ENCODE measurements at places on chromosomes 6 and 20. TPM values are rescaled to one million over a fixed set of nuclear protein-coding genes. Genes with fewer than 3 reads are reported as not detected.
A peak's percentile ranks its signal among the peaks of the same experiment; 100 is the strongest.

The SERPINB1 gene
- total RNA-seq, result 40.4 TPM

The LINC00237 gene
- not detected for total RNA-seq

The NOTCH4 gene
- total RNA-seq, result 1.4 TPM

GRCh38 chr6:43930440-43931154, 160.6 kb downstream of the VEGFA start:
- H3K27me3 ChIP-seq, result no peaks in the 10 kb centered on the region
- no peak for DNase-seq
- peaks cover 8% of the 10 kb centered on the region for H3K4me1 ChIP-seq
- no peak overlapping the region for H3K4me3 ChIP-seq
- H3K36me3 ChIP-seq, result no peaks in the 10 kb centered on the region
- H3K27ac ChIP-seq, result no peak overlapping the region

DNA sequence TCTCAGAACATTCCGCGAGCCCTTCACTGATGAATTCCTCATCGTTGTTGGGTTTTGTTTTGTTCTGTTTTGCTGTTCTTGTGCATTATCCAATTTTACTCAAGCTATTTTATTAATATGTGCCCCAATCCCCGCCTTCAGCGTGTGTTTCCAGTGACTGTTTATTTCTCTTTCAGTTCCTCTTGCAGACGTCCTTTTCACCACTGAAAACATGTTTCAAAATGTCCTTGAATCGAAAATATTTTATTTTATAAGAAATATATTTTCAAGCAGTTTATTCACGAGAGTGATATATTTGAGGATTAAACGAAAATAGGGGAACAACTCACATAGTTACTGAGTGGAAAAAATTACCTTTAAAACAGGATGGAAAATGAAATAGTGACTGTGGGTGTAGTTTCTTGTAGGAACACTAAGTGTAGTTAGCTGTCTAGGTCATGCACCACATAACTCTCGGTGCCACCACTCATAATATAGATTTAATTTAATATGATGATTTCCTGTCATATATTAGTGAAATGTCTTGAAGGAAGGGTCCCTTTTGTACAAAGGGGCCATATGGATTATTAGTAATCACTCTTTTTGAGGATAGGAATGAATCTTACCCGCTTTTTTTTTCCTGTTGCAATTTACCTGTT, 45.3 kb upstream of the HDDC2 start:
- H3K4me3 ChIP-seq, result no peak overlapping the region
- no peaks in the 10 kb centered on the region for H3K4me1 ChIP-seq
- H3K36me3 ChIP-seq, result no peaks in the 10 kb centered on the region
- no peak overlapping the region for H3K27ac ChIP-seq
- DNase-seq, result no peak

DNA sequence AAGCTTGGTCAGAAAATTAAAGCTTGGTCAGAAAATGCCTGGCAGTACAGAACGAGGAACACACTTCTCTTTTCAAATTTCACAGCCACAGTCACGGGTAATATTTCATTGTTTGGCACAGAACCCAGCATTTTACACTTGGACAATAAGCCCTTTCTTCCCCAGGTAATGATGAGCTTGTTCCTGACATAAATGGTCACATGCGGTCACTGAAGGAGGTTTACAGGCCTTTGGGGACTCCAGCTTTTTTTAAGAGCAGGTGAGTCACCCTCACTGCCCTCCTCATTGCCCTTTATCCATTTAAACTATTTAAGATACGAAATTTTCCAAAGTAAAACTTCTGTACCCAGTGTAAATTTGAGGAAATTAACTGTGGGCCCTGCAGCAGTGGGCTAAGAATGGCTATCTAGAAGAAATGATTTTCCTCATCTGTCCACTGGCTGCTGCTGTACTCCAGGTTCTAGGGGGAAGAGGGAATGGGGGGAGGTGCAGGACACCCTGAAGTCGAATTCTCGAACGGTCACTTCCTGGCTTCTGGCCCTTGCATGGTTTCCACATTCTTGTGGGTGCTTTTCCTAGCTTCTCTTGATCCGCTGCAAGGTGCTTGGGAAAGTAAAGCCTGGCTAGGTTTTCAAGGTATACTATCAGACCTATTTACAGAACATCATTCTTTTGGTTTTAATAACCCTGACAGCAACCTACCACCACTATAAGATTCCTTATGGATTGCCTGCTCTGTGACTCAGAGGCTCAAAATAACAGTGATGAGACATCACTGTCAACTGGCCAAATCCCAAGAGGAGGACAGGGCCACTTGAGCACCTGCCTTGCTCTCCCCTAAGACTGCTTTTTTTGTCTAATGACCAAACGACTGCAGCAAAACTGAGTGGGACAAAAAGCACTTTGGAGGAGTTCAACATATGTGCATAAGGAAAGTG, 75.8 kb downstream of the PREP start:
- no peaks in the 10 kb centered on the region for H3K27me3 ChIP-seq
- H3K36me3 ChIP-seq, result peaks cover 33% of the 10 kb centered on the region
- no peak for DNase-seq
- H3K4me3 ChIP-seq, result no peak overlapping the region

DNA sequence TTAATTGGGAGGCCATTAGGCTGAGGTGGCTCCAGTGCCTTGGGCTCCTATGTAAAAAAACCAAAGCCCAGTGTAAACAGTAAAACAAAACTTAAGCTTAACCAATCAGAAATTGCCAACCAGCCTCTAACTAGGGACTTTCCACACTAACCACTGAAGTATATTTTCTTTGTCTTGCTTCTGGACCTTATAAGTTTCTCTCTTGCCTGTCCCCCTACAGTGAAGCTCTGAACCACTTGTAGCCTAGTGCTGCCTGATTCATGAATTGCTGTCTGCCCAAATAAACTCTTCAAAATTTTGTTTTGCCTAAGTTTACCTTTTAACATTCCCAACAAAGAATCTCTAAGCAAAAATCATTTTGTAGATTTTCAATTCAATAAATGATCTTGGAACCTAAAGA, 28.2 kb downstream of the POPDC3 start:
- DNase-seq, result no peak
- no peak overlapping the region for H3K4me3 ChIP-seq
- no peak overlapping the region for H3K27ac ChIP-seq
- no peaks in the 10 kb centered on the region for H3K36me3 ChIP-seq

- no peak overlapping the region for H3K27ac ChIP-seq
- H3K27me3 ChIP-seq, result no peaks in the 10 kb centered on the region
- no peak overlapping the region for H3K4me3 ChIP-seq
- no peaks in the 10 kb centered on the region for H3K4me1 ChIP-seq
- no peaks in the 10 kb centered on the region for H3K36me3 ChIP-seq
- DNase-seq, result no peak
Measured at GRCh38 chr6:150906641-150907326, 41.3 kb downstream of the MTHFD1L start.

DNA sequence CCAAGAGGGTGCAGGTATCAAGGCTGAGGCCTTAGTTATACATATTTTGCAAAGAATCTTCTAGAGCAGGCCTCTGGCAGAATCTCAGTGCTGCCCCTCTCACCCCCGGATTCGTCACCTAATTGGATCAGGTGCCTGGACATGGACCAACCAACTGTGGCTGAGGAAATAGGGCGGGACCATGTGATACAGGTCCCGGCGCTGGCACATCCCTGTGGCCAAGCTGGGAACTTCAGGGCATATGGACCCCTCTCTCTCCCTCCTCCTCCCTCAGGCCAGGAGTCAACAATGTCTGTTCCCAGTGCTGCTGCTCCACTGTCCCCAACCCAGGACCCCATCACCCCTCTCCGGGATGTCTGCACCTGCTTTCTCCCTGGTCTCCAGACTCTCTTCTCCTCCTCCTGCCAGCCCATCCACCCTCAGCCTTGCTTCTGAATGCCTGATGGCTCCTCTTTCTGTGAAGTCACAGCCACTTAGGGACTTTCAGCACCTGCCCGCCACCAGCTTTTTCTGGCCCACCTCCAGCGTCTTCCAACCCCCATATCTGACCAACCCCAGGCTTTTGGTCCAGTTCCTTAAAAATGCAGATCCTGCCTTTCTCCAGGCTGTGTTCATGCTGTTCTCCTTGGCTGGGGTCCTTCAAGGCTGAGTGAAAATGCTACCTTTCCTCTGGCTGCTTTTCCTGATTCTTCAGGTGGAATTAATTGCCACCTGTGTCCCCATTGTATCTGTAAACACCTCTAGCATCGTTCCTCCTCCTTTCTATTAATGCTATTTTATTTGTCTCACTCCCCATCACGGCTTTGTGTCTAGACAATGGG, 19.0 kb upstream of the MLN start:
- no peak for DNase-seq
- H3K27ac ChIP-seq, result no peak overlapping the region
- H3K27me3 ChIP-seq, result no peaks in the 10 kb centered on the region
- no peaks in the 10 kb centered on the region for H3K4me1 ChIP-seq

DNA sequence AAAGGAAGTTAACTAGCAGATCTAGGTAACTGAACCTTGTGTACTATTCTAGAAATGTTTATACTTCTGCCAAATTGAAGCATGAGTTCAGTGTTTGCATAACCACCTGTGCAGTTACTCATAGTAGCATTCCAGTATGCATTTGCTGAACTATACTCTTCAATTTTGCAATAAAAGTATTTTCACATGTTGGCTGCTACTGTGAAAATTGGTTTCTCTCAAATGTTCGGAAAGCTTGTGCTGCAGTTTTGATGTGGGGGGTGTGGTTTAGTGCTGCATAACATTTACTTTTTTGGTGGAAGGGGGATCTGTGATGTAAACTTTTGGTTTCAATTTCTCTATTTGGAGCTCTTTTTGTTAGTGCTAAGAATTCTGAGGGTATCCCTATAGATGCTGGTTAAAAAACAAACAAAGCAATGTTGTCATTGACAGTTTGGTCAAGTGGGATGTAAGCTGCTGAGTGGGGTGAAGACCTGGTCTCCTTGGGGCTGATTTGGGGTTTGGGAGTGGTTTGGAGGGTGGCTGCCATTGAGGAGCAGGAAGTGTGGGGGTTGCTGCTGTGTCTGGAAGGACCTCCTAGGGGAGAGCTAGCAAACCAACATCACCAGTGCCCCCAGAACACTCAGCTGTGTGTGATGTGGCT, 87.8 kb downstream of the CARMIL1 start:
- DNase-seq, result no peak
- no peaks in the 10 kb centered on the region for H3K27me3 ChIP-seq
- H3K4me3 ChIP-seq, result peak overlapping the region; percentile 55

- H3K27me3 ChIP-seq, result no peaks in the 10 kb centered on the region
- peaks cover 7% of the 10 kb centered on the region for H3K36me3 ChIP-seq
- H3K4me3 ChIP-seq, result peak overlapping the region; percentile 54
- peaks cover 34% of the 10 kb centered on the region for H3K4me1 ChIP-seq
- H3K27ac ChIP-seq, result peak overlapping the region; percentile 5
Measured at GRCh38 chr6:2767657-2768524, 2.7 kb downstream of the WRNIP1 start.

DNA sequence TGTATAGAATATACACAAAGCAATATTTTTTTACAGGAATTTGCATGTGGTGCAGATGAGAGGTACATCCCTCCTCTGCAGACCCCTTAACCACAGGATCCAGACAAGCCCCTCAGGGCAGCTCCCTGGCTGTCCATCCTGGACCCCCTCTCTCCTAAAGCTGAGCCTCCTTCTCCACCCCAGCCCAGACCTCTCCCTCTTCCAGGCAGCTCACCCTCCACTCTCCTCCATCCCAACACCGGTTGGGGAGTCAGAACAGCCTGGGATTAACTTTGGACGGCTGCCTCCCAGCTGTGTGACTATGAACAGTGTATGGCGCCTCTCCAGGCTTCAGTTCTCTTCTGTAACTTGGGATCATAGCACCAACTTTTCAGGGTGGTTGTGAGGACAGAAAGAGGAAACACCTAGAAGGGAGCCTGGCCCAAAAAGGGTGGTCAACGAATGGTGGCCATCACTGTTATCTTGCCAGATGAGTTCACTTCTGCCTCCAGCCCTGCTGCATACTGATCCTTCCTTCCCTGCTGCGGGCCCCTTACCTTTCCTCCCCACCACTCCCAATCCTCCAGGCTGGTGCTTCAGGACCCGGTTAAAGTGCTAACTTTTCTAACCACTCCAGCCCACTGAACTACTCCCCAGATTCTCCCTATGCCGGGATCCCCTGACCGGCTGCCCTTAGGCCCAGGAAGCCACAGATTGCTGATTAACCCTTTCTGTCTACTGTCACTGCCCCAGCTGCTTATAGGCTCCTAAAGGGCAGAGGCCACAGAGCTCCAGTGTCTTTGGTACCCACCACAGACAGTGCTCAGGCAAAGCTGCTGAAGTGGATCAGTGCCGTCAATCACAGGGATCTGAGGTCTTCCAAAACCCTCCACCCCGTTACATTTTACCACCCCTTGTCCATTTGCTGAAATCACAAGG, 55.9 kb downstream of the GPR6 start:
- H3K27ac ChIP-seq, result no peak overlapping the region
- H3K4me3 ChIP-seq, result no peak overlapping the region
- H3K36me3 ChIP-seq, result no peaks in the 10 kb centered on the region
- peaks cover 4% of the 10 kb centered on the region for H3K4me1 ChIP-seq
- no peak for DNase-seq

DNA sequence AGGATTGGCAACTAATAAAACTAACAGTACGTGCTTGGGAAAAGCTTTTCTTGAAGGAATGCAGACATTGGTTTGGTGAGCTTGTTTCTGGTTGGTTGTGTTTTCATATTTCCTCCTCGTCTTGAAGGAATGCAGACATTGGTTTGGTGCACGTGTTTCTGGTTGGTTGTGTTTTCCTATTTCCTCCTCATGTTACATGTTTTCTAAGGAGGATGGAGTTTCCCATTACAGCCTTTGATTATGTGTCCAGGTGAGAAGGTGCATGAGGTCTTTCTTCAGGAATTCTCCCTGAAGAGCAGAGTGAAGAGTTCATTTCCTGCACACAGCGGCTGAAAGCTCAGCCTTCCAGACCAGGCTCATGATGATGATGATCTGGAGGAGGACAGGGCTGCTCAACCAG, 190.6 kb downstream of the SMOC2 start:
- DNase-seq, result no peak
- no peaks in the 10 kb centered on the region for H3K27me3 ChIP-seq
- H3K4me1 ChIP-seq, result no peaks in the 10 kb centered on the region
- H3K36me3 ChIP-seq, result no peaks in the 10 kb centered on the region

DNA sequence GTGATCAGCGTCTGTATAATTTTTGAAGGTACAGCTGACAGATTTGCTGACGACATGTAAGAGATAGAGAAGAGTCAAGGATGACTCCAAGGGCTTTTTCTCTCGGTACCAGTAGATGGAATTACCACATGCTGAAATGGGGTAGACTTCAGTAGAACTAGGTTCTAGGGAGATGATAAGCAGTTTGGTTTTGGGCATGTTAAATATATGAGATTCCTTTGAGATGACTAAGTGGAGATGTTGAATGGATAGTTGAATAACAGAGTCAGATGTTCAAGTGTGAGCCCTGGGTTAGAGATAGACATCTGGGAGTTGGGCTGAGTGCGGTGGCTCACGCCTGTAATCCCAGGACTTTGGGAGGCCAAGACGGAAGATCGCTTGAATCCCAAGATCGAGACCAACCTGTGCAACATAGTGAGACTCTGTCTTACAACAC, 50.0 kb downstream of the PHF20 start:
- no peaks in the 10 kb centered on the region for H3K4me1 ChIP-seq
- no peak overlapping the region for H3K4me3 ChIP-seq
- no peak overlapping the region for H3K27ac ChIP-seq
- no peaks in the 10 kb centered on the region for H3K27me3 ChIP-seq
- H3K36me3 ChIP-seq, result no peaks in the 10 kb centered on the region
